ENCODE measurements at places on chromosomes 4 and X.

DNA sequence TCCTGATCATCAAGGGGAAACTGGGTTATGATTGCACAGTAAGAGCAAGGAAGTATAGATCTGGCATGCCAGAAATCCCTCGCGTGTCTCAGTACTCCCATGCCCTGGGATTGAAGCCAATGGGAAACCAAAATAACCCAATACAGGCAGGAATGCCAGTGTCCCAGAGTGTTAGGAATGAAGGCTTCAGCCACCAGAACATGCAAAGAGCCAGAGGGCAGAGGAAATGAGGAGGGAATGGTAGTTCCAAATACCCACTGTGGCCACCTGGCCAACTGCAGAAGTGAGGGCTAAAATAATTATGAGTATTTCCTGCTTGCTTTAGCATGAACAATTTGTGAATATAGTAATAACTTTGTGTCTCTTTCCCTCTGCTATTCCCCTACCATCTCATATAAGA is 12.2 kb downstream of the MTNR1A start:
- DNase-seq: no peak

GRCh38 chr4:21195682-21196081 is 495.4 kb downstream of the PACRGL start:
- DNase-seq: no peak

GRCh38 chrX:109742722-109743121 is 9.7 kb upstream of the ACSL4 start:
- DNase-seq: no peak

GRCh38 chrX:130680164-130681035 is 222.6 kb downstream of the ENOX2 start:
- no peak for DNase-seq

- no peak for DNase-seq
Observed at GRCh38 chr4:10622728-10623127, 61.8 kb downstream of the CLNK start.

DNA sequence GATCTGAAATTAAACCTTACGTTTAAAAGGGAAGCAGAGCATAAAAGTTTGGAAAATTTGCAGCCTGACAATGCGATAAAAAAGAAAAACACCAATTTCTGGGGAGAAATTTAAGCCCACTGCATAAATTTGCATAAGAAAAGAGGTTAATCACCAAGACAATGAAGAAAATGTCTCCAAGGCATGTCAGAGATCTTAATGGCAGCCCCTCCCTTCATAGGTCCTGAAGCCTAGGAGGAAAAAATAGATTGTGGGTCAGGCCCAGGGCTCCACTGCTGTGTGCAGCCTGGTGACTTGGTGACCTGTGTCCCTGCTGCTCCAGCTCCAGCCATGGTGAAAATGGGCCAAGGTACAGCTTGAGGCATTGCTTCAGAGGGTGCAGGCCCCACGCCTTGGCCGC is 264.0 kb upstream of the CT83 start:
- no peak for DNase-seq

DNA sequence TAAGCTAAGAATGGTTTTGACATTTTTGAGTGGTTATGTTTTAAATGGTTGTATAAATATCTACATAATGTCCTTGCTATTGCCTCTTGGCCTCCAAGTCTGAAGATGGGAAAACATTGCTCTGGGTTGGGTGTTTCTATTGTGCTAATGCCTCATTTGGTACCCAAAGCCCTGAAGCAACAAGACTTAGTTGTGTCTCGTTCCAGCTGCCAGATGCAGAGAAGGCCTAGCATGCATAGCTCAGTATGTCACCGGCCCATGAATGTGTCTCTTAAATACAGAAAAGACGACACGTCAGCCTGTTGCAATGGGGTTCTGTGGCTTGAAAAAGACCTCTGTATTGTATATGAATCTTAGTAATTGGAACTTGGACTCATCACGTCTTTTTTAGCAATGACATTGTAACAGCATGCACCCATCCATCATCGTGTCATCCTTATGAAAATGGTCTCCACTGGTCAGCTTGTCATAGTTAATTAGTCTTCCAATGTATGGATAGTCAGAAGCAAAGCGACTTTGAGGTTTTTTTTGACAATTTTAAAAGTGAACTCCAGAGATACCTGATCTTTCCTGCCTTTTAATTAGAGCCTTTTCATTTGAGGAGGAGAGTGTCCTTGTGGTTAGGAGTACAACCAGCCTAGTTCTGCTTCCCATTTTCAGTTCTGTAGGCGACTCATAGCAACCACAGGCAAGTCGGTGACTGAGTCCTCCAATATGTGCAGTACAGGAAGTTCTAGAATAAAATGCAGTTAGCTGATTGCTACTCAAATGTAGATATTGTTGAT is 126.4 kb upstream of the GATB start:
- DNase-seq: no peak

- DNase-seq: no peak
Observed at GRCh38 chrX:151015684-151016083, 32.5 kb downstream of the HMGB3 start.

GRCh38 chr4:11155208-11155867 is 273.4 kb downstream of the HS3ST1 start:
- no peak for DNase-seq

DNA sequence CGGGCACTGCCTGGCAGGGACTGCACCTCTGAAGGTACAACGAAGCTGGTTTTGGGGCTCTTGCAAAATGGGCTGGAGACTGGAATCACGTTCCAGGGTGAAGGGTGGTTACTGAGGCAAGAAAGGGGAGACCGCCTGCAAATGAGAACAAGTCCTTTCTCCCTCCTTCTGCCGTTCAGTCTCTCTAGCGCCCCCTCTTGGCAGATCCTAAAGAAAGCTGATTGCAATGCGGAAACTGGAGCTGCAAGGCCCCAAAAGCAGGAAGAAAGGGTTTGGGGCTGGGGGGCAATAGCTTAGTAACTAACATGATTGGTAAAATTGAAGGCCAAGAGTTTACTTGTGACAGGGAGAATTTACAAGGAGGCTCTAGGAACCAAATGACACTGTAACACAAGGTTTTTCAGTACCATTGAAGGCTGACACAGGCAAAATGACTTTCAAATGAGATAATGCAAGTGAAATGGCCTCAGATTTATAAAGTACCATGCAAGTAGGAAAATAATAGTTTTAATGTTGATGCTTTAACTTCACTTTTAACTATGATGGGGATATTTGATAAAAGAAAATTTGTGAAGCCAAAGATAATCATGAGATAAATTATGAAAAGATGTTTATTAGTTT is 222.7 kb upstream of the HAND2 start:
- DNase-seq: no peak

GRCh38 chr4:90456891-90457290 is 329.7 kb downstream of the CCSER1 start:
- DNase-seq: no peak

- no peak for DNase-seq
Observed at GRCh38 chr4:38328989-38329729, 334.8 kb upstream of the KLF3 start.

- DNase-seq: no peak
Observed at GRCh38 chr4:140004922-140005627, 148.9 kb downstream of the MAML3 start.

DNA sequence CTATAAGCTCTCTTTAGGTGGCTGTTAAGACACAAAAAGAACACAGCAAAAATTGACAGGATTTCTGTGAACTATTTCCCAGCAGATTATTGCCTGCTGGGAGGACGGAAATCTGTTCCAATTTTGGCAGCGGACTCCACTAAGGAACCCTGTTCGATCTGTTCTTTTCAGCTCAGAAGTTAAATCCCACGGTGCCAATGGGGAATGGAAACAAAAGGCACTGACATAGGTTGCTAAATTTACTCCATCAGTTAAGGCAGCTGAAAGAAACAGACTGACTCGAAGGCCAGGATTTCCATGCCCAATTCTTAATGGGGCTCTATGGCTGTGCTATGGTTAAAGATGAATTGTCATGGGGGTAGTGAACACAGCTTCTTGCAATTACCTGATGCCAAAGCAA is 126.5 kb upstream of the HPGD start:
- DNase-seq: no peak

GRCh38 chr4:13592220-13592619 is 35.3 kb downstream of the BOD1L1 start:
- no peak for DNase-seq

GRCh38 chr4:52919461-52919860 is 57.3 kb downstream of the RASL11B start:
- no peak for DNase-seq

DNA sequence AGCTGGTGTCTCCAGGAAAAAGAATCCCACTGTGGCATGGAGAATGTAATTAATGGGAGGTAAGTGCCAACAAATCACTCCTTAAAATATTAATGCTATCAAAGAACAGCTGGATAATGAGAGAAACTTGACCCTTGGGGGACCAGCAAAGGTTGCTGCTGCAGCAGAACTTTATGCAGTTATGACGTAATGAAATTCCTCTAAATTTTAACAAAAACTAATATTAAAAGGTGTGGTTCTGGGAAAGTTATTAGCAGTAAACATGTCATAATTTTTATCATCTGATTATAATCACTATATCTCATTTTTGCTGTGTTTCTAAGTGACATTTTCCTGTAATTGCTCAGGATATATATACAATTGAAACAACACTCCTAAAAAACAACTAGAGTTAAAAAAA is 1.7 kb upstream of the SHISA3 start:
- no peak for DNase-seq

DNA sequence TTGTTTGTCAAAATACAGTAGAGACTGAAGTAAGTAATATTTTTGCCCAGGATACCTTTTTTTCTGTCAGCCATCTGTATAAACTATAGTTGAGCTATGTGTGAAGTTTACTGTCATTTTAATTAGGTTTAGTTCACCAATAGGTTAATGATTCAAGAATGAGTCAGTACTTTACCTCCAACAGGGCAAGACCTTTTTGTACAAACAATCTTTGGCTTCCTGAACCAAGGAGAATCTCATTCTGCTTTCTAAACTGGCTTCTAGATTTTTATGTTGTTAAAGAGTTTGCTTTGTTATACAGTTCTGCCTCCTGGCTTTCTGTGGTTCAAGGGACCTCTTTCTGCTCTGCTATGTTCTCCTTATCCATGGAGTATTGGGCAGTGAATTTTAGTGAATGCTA is 412.0 kb upstream of the NR3C2 start:
- DNase-seq: no peak

- DNase-seq: no peak
Observed at GRCh38 chr4:112270640-112271421, 14.9 kb downstream of the TIFA start.

GRCh38 chrX:13587786-13588477 is 18.5 kb downstream of the EGFL6 start:
- DNase-seq: no peak

GRCh38 chr4:15878011-15878410 is 60.5 kb downstream of the FGFBP1 start:
- no peak for DNase-seq

DNA sequence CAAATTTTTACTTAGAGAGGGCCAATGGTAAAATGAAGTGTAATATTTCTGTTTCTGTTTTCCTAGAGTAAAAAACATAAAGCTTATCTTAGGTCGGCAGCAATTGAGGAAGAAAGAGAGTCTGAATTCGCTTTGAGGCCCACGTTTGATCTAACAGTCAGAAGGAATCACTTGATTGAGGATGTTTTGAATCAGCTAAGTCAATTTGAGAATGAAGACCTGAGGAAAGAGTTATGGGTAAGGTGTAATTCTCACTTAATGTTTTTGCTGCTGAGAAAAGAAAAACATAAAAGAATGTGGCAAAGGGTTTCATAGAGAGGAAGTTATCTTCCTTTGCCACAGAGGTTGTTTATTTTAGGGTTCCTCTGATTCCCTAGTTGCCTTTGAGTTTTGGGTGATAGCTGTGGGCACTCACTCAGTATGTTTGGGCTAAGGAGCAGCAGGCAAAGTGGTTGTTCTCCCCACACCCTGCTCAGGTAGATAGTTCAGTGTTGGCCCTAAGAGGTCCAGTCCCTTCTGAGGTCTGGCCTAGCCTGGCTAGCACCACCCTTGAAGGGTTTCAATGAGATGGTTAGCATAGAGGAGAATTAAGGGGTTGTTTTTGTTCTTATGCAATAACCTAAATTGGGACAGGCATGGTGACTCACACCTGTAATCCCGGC is 32.3 kb downstream of the HERC5 start:
- DNase-seq: no peak

GRCh38 chrX:14872355-14872754 is 514 bp downstream of the FANCB start:
- no peak for DNase-seq

- no peak for DNase-seq
Observed at GRCh38 chrX:7580127-7580526, 262.8 kb upstream of the VCX start.

GRCh38 chr4:15899511-15899910 is 39.0 kb downstream of the FGFBP1 start:
- no peak for DNase-seq

GRCh38 chrX:18543738-18544137 is 118.3 kb downstream of the CDKL5 start:
- DNase-seq: no peak

DNA sequence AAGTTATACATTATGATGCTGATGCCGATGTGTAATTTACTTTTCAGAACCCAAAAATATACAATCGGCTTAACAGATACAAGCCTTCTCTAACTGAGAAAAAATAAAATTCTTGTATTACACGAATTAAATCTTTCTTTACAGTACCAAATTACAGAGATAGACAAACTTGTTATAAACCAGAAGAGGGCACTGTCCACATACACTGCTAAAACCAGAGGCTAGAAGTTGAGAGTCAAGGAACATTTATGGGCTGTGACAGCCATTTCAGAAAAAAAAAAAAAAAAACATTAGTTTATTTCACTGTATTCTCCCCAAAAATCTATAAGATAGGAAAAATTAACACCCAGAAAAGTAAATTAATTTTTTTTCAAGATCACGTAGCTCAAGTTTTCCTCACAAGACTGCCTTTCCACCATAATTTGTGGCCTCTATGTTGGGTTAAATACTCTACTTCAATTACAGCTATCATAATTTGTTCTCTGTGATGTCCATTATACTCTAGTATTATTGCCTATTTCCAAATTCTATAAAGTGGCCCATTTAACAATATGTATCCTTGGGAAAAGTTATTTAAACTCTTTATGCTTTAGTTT is 12.0 kb downstream of the EREG start:
- DNase-seq: no peak

DNA sequence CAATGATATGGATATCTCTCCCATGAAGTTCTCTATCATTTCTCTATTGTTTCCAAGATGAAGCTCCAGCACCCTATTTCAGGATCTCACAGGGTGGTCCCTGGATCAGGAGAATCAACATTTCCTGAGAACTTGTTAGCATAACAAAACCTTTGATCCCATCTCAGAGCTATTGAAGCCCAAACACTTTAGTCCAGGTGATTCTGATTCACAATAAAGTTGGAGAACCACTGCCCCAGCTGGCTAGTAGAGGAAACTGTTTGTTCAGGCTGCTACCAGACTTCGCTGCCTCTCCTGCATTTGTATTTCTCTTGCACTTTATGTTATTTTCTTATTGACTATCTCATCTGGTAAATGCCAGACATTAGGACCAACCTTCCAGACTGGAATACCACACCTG is 65.4 kb downstream of the CEP44 start:
- no peak for DNase-seq

- DNase-seq: no peak
Observed at GRCh38 chr4:89368861-89369260, 61.3 kb upstream of the GPRIN3 start.

GRCh38 chr4:138226351-138226750 is 15.8 kb downstream of the SLC7A11 start:
- DNase-seq: no peak

GRCh38 chr4:15255537-15255936 is 172.3 kb upstream of the C1QTNF7 start:
- DNase-seq: no peak
